Stimulated activated CD8-positive, alpha-beta memory T cell treated with anti-CD3 and anti-CD28 coated beads, Interleukin-7, amount 100 ng/mL, for 1 hour (primary cell): ENCODE measurements at places on chromosomes 12 and 14.

- no peak for DNase-seq
Measured at GRCh38 chr12:90268574-90268973, 559.9 kb upstream of the ATP2B1 start.

- DNase-seq = no peak
Measured at GRCh38 chr12:71661977-71662530, 1.6 kb downstream of the ZFC3H1 start.

- peak; percentile 23 for DNase-seq
Measured at GRCh38 chr12:55736780-55737580, 5.9 kb upstream of the GDF11 start.

DNA sequence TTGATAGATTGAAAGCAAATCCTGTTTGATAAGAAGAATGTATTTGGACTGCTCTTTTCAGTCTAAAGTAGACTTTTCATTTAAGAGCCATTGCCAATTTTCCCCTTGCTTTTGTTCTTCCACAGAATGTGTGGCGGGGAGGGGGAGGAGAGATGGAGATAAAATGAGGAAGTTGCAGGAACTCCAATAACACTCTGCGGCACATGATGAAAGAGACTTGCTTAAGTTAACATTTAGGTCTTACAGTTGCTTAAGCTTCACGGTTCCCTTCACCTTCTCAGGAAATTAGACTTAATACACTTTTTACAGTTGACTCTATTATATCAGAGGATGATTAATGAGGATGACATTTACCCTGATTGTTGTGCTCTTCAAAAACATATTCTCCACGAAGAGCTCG is 537.3 kb downstream of the TMTC2 start:
- DNase-seq = no peak

GRCh38 chr12:116996621-116997020 is 85.9 kb downstream of the FBXW8 start:
- DNase-seq = no peak

DNA sequence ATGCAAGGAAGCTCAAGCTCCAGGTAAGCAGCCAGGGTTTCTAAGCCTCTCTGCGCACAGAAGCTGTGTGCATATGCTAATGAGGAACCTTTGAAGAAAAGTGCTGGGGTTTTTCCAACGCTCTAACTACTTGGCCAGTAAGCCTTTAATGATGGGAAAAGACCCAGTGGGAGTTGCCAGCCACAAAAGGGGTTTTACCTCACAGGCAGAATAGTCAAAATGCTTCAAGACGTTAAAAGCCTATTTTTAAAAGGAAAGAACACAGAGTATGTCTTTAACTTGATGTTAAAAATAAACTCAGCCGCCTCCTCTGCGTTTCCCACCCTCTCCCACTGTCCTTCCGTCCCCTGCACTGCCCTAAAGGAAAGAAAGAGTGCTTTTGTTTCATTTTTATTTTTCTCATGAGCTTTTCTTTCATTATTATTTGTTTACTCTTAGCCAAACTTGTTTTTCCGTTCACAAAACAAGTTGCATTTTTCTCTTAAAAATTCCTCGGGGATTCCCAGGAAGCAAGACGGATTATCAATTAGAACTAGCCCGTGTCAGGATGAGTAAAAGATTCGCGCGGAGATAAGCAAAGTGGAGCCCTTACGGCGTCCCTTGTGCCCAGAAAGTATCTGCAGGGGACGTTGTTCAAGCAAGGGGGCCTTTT is 209.8 kb upstream of the NUDT4 start:
- no peak for DNase-seq

DNA sequence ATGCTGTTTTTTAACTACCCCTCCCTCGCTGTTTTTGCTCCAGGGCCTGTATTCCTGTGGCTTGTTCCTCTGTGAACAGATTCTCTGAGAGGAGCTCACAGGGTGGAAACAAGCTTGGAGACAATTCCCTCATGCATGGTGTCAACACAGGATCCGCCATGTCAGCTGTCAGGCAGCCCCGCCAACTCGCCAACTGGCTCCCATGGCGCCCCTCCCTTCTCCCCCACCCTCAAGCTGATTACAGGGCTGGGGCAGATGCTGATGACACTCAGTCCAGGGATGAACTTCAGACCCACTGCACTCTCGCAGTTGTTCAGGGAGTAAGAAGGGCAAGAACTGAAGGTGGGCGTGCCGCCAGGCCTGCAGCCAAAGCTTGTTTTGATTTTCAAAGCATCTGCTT is 229.9 kb downstream of the NTF3 start:
- no peak for DNase-seq

- no peak for DNase-seq
Measured at GRCh38 chr12:68336889-68337303, 4.7 kb upstream of the MDM1 start.

DNA sequence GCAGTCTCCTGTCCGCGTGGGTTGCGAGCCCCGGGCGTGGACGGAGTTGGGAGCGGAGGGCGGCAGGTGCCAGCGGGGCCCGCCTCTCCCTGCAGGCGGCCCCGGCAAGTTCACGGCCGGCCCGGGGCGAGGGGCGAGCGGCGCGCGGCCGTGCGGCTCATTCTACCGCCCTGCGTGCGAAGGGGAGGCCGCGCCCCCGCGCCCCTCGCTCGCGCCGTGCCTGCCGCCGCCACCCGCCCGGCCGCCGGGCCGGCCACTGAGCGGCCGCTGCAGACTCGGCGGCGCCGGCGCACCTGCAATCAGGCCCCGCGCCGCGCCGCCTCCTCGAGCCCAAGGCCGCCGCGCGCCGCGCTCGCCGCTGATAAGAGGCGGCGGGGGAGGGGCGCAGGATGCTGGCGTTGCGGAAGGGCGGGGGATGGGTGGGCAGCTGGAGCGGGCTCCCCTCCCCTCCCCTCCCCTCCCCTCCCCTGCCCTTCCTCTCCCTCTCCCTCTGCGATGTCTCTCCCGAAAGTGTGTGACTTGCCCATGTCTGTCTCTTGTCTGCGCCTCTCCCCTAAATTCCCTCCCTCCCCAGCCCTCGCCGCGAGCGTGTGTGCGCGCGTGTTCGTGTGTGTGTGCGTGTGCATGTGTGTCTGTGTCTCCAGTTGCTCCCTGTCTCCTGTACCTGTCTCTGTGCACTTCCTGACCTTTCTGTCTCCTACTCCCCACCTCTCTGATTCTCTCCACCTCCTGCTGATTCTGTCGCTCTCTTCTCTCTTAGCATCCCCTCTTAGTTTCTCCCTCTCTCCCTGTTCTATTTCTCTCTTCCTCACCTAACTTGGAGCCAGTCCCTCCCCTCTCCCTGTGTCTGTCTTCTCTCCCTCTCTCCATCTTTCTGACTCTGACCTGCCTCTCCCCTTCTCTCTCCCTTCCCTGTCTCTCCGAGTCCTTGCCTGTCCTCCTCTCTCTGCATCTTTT is 768.1 kb upstream of the TBX3 start:
- no peak for DNase-seq

DNA sequence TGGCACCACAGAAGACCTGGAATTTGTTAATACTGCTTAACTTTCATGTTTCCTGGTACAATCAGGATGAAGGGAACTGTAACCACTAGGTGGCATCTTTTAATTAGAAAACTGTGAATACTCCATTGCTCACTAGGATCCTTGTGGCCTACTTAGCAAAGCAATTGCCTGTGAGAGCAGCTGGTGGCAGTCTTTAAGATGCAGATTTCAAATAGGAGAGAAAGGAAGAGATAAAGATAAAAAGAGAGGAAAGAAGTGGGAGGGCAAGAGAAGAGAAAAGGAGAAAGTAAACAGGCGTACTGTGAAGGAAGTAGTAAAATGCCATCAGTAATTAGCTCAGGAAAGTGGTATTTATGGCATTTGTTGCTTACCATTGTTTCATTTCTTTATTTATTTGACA is 114.5 kb downstream of the RAD51B start:
- no peak for DNase-seq

GRCh38 chr12:53097207-53097563 is 282 bp upstream of the IGFBP6 start:
- DNase-seq = no peak

- DNase-seq = no peak
Measured at GRCh38 chr12:48972213-48972951, 847 bp upstream of the WNT10B start.

GRCh38 chr14:99121319-99121875 is 150.6 kb downstream of the BCL11B start:
- DNase-seq = no peak

DNA sequence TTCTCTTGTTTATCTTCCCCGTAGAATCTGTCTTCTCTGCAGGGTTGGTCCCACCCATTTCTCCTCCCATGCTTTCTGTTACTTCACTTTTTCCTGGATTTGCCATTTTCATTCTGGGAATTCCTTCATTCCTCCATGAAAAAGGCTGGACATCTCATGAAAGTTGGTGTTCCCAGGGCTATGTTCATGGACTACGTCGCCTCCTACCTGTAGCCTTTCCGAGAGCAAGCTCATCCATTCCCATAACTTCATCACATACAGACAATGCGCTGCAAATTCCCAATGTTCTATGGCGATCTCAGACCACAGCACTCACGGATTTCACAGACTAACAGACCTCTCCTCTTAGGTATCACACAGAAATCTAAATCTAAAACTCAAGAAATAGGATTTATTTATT is 217.1 kb downstream of the EXOC5 start:
- DNase-seq = no peak

DNA sequence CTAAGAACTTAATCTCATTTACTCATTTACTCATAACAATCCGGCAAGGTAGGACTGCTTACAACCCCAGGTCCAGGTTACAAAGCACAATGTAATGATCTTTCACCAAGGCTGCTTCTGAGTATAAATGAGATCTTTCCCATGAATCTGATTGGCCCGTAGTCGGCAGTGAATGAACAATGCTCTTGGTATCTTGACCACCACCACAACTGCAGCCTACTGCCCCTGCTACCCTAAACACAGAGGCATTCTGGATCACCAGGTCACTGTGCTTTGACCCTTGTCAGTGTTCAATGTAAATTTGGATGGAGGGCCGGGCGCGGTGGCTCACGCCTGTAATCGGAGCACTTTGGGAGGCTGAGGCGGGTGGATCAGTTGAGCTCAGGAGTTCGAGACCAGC is 15.9 kb downstream of the FAM181A start:
- DNase-seq = no peak

DNA sequence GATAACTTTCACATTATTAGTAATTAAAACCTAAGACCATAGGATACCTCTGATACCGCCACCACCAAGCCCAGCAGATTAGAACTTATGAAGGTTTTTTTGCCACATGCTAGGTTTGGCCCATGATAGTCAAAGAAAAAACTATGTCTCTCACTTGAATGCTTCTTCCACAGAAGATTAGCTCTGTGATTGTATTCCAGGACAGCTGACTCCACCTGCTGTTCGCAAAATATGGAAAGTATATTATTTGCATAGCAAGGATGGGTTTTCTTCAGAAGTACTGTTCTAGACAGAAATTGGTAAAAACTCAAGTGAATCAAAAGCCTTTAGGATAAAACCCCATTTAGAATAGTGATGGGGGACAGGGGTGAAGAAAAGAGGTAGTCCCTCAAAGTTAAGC is 42.2 kb downstream of the PPFIBP1 start:
- DNase-seq = no peak

DNA sequence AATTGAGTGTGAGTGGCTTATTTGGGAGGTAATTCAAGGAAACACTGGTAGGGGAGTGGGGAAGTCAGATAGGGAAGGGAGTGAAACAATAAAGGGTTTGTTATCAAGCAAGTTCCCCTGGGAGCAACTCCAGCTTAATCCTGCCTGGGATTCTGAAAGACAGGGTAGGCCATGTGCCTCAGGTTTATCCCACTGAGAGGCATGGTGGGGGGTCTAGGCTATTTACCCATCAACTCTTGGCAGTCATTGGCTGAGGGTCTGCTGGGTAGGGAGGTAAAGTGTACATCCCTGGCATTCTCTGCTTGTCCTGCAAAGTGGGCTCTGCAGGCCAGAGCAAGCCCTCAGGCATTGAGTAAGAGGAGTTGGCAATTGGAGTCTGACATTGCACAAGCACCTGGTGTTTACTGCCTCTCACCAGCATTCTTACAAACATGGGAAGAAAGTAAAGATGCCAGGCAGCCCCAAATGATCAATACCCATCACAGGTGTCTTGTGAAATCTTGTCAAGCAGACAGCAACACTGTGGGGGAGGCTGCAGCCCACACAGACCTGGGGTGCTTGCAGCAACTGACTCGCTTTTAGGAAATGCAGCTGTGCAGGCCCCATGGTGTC is 169.3 kb downstream of the KTN1 start:
- DNase-seq = no peak

GRCh38 chr14:64235652-64236640 is 58.2 kb downstream of the ESR2 start:
- DNase-seq = no peak

- no peak for DNase-seq
Measured at GRCh38 chr12:122886851-122887818, 8.8 kb downstream of the VPS37B start.

- no peak for DNase-seq
Measured at GRCh38 chr14:85917716-85918115, 387.8 kb downstream of the FLRT2 start.

DNA sequence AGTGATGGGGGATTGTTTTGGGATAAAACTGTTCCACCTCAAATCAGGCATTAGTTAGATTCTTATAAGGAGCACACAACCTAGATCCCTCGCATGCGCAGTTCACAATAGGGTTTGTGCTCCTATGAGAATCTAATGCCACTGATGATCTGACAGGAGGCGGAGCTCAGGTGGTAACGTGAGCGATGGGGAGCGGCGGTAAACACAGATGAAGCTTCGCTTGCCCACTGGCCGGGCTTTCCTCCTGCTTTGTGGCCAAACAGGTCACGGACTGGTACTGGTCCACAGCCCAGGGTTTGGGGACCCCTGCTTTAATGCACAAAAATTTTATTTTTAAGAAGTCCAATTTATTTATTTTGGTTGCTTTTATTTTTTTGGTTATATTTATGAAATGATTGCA is 238.8 kb downstream of the AACS start:
- DNase-seq = no peak

DNA sequence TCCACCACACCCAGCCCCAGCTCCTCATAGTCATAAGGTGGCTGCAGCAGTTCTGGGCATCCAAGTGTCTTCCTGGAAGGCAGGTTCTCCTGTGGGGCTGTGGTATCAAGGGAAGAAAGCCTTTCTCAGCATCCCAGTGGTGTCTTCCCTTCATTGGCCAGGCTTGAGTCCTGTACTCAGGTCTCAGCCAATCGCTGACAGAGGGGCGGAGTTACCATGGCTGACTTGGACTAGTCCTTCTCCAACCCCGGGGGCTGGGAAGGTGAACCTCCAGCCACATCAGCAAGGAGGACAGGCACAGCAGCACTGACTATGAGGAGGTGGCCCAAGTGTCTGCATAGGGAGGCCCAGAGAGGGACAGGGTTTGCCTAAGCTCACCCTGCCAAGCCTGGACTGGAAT is 64.0 kb upstream of the SLC24A4 start:
- DNase-seq = no peak

GRCh38 chr12:52741375-52742195 is 35.6 kb downstream of the KRT76 start:
- DNase-seq = peak; percentile 26

DNA sequence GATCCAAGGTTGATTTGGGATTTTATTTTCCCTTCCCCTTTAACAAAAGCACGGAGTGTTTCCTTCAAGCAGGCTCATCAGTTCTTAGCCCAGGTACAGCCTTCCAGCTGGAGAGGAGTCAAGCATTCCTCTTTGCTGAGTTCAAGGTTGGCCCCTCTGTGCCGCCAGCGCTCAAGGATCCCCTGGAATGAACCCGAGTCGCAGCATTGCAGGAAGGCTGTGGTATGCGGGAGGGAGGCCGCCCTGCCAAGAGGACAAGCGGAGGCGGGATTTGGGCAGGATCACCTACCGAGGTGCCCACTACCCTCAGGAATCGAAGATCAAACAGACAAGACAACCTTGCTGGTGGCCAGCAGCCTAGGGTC is 53.9 kb upstream of the NCOR2 start:
- no peak for DNase-seq
